Activated T-helper 9 cell treated with anti-CD3 and anti-CD28 coated beads, Interleukin-2, amount 50 U/mL, for 16 hours (primary cell): ENCODE measurements at places on chromosomes 5 and 9.

DNA sequence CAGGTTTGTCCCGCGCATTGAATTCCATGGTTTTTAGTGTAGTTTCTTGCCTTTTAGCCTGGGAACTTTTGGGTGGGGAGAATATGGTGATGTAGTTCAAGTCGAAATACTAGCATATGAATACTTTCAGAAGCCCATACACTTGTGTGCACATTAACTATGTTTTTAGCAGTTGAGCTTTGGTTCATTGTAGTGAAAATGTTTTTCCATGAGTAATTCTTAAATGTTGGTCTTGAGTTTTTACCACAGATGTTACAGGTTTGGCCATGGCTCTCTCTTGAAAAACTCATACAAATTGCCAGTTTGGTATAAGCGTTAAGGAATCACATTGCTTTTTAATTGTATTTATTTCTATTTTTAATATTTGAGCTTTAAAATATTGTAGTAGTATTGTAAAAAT is 45.6 kb downstream of the TRIO start:
- no peak for DNase-seq

GRCh38 chr9:134327671-134328231 is 1.5 kb downstream of the RXRA start:
- DNase-seq, result no peak

DNA sequence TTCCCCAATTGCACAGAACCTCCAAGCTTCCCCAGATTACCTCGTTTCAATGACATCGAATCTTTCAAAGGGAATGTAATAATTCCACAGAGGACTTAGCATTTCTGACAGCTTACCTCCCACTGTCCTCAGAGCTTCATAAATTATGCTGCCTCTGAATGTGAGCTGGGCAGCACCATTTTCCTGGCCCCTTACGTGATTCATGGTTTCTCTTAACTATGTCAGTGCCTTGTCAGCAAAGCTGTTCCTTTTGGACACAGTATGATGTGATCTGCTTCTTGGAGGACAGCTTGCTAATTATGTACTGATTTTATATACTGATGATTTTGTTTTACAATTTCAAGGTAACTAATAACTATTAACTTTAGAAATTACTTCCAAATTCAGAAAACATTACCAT is 27.7 kb upstream of the SSBP2 start:
- DNase-seq, result no peak

- no peak for DNase-seq
Measured at GRCh38 chr5:54620141-54620933, 102.8 kb downstream of the SNX18 start.

- no peak for DNase-seq
Measured at GRCh38 chr5:175872287-175873087, 1.1 kb downstream of the CPLX2 start.

DNA sequence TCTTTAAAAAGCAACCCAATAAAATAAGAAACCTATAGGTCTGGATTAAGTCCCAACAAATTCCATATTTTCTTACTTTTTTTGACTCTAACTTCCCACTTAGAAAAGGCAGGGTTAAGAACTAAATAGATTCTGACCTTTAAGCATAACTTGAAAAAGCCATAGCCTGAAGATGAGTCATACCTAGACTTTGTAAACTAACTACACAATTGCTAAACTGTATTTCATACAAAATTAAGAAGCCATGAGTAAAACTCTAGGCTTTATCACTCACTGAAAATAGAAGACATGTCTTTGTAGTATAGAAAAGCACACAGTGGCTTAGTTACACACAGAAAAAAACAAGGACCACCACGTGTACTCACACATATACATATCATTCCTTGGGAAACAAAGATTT is 51.5 kb downstream of the MLLT3 start:
- DNase-seq, result no peak

DNA sequence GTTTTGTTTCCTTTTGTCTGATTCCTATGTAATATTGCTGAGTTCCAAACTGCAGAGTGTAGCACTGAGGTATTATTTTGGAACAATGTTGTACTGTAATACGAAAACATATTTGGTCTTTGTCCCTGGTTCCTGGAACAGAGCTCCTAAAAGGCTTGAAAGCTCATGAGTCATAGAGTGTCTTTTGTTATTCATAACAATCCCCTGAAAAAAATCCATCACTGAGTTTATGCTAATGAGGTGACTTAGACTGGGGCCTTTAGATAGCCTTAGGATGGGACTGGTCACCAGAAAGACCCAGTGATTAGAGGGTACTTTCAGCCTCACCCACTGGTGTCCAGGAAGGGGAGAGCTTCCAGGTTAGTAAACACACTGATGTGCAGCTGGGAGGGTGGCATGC is 132.7 kb upstream of the POU5F2 start:
- no peak for DNase-seq

- DNase-seq, result no peak
Measured at GRCh38 chr5:43233946-43234345, 41.9 kb downstream of the NIM1K start.

DNA sequence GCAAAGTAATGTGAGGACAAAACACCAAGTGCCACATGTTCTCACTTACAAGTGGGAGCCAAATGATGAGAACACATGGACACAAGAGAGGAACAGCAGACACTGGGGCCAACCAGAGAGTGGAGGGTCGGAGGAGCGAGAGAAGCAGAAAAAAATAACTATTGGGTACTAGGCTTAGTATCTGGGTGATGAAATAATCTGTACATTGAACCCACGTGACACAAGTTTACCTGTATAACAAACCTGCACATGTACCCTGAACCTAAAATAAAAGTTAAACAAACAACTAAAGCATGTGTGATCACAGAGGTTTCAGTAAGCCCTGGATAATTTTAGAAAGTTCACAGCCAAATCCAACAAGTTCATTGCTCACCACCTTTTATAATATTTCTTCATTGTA is 160.1 kb downstream of the TENT4A start:
- DNase-seq, result no peak

DNA sequence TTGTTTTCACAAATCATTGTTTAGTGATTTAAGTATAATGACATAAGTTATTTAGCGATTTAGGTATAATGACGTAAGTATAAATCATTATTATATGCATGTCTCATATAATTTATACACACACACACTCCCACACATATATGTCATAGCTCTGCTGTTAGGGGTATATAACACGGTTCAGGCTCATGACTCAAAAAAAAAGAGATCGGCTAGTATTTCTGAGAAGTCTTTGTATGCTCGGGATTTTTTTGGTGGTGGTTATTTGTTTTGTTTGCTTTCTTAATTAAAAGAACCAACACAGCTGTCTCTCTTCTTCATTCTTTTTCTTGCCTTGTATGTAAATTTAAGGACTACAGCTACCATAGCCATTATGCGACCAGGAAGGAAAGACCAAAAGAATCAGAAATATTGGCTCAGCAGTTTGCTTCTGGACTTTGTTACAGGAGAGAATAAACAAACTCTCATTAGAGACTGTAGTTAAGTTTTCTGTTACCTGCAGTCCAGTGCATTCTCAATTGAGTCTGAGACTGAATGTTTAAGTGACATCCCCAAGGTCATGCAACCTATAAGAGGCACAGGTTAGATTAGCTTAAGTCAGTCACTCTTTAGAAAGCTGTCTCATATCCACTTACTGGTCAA is 83.2 kb upstream of the NREP start:
- no peak for DNase-seq

- no peak for DNase-seq
Measured at GRCh38 chr5:68215898-68216244, 315 bp downstream of the PIK3R1 start.
